ENCODE measurements at places on chromosomes 4 and X. TPM values are rescaled to one million over a fixed set of nuclear protein-coding genes. Genes with fewer than 3 reads are reported as not detected.

DNA sequence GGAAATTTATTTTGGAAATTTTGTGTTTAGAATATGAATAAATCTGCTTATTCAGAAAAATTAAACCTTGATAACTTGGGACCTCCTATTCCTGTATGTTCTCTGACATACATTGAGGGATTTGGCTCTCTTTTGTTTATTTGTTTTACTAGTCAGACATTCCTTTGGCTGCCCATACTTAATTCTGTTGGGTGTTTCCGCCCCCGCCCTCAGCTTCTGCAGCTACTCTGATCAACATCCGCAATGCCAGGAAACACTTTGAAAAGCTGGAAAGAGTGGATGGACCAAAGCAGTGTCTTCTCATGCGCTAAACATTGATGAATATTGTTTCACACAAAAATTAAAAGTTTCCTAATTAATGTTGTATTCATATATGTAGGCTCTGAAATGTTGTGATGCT lies 40.5 kb downstream of the RRAGB start:
- no peak for DNase-seq

GRCh38 chr4:38382520-38382919 lies 281.5 kb upstream of the KLF3 start:
- DNase-seq: no peak

DNA sequence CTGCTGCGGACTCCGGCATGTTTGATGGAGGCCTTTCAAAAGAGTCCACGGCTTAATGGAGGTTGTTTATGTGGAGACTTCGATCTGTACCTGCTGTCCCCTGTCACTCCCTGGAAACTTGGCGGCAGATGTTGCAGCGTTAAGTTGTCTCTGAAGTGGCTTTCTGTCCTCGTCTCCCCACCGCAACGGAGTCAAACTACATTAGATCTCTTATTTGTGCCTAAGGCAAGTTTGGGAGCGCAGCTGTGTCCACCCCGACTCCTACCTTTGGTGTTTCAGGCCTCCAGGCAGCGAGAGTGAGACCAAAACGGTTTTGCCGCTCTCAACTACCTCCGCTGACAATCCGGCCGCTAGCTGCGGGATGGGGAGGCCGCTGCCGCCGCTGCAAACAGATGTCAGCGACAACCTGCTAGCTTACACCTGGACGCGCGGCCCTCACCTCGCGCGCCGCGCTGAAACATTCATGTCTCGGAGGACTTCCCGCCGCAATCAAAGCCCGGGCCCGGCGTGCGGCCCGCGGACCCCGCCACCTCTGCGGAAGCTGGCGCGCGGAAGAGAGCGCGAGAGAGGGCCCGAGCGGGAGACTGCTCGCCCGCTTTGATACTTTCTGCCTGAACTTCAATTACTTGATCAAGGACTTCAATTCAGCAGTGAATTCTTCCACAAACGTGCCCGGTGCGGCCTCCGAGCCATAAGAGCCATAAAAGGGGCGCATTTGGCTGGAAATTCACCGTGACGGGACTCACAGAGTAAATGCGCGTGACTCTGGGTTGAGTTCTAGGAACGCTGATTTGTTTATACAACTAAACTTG lies 108.4 kb downstream of the ANTXR2 start:
- no peak for DNase-seq

- no peak for DNase-seq
These were observed 8.6 kb downstream of the KLF3 start for GRCh38 chr4:38672397-38673129.

DNA sequence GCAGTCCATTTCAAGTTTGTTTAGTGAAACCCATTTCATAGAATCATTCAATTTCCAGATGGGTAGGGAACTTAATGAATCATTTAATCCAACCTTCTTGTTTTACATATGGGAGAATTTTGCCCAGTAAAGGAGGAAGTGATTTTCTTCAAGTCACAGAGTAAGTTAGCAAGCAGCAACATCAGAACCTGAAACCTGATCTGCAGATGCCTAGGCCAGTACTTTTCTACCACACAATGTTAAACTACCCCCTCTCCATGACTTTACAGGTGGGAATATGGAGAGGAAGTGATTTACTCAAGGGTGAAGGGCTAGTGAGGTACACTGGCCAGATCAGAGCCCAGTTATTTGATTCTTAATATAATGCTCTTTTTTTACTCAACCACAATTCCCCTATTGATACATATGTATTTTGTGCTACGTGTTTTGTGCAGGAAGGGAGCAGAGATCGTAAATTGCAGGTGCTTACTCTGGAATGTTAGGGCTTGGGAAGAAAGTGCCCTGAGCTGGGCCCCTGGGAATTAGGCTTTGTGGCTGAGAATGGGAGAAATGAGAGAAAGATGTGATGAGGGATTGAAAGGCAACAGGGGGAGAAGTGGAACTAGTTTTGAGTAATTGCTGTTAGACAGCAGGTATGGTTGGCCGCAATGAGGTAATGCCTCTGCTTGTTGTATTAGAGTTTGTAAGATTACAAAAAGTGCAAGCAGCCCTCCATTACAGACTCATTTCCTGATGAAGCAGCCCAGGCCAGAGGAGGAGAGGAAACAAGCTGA lies 6.8 kb downstream of the LHFPL1 start:
- DNase-seq: no peak

DNA sequence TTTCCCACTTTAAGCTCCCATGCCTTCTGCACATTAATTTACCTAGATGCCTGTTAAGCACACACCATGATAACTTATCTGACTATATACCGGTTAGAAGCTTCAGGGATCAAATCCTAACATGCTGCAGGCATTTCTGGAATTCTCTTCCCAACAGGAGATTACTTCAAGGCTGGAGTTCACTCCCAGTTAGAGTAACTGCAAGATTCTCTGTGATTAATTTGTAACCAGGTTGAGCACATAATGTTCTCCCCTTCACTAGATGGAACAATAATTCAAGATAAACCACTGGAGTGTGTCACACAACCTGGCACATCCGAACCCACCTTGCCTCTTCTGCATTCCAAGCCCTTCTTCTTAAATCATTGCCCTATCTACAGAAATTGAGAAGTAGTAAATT lies 11.8 kb upstream of the UGT2A3 start:
- DNase-seq: no peak

DNA sequence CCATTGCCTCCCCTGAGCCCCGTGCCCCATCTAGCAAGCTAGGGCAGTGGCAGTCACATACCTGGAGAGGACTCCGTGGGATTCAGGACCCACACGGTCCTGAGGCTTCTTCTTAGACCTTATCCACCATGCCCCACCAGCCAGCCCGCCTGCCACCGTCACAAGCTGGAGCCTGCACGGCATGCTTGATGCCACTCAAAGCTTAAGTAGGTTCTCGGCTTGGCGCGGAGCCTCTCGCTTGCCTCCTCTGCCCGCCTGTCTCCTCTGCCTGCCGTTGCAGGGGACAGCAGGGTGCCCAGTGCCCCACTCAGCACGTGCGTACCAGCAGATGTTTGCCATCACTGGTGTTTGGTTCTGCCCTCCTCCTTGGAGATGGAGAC lies 14.1 kb downstream of the PSAPL1 start:
- peak; percentile 80 for DNase-seq

CTAG1A gene
- not detected for total RNA-seq

- DNase-seq: no peak
These were observed 69.0 kb downstream of the BEND2 start for GRCh38 chrX:18151649-18152048.

- DNase-seq: peak; percentile 54
These were observed 7.3 kb downstream of the RGS12 start for GRCh38 chr4:3299976-3300671.

MAGEC2 gene
- total RNA-seq: not detected
